ENCODE measurements at places on chromosomes 2 and 18.

DNA sequence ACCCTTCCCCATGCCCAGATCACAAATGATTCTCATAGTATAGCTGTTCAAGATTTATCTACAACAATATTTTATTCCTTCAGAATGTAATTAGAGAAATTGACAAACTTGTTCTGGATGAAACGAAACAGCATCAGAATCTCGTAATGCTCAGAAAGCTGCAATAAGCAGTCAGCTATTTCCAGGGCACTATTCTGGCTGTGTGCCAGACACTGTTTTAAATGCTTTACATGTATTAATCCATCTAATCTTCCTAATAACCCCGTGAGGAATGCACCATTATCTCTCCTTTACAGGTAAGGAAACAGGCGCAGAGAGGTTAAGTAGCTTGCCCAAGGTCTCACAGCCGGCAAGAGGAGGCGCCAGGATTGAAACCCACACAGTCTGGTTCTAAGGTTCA lies 10.1 kb upstream of the LYPD6B start:
- DNase-seq: no peak

DNA sequence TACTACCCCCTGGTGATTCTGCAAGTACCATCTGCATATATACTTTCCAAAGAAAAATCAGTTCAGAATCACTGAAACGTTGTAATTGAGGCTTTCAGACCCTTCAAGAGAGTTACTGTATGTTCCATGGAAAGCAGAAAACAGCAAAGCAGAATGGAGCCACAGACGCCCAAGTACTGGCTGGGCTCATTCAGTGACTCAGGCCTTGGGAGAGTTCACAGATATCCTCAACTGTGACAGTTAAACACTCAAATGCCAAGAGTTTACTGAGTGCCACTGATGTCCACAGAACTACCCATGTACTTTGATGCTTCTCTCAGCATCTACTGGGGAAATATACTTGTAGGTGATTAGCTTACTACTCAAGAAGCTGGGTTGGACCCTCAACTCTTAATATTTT lies 303.4 kb downstream of the TCF4 start:
- no peak for DNase-seq

DNA sequence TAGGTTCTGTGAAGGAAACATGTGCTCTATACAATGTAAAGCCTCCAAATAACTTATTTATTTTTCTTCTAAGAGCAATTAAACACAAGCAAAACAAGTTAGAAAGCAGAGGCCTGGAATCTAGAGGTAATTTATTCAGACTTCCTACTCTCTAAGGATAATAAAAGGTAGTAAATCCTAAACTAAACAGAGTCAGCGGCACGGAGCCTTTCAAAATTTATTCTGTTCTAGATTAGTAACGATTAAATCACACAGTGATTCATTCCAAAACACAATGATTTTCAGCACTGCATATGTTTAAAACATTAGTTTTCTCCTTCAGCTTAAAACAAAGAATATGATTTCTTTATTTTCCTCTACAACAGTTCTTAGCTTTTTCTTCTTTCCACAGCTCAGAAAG lies 160.9 kb downstream of the FBXO15 start:
- no peak for DNase-seq

- peak; percentile 10 for DNase-seq
These were observed 47.1 kb upstream of the CCDC150 start for GRCh38 chr2:196592331-196592910.

DNA sequence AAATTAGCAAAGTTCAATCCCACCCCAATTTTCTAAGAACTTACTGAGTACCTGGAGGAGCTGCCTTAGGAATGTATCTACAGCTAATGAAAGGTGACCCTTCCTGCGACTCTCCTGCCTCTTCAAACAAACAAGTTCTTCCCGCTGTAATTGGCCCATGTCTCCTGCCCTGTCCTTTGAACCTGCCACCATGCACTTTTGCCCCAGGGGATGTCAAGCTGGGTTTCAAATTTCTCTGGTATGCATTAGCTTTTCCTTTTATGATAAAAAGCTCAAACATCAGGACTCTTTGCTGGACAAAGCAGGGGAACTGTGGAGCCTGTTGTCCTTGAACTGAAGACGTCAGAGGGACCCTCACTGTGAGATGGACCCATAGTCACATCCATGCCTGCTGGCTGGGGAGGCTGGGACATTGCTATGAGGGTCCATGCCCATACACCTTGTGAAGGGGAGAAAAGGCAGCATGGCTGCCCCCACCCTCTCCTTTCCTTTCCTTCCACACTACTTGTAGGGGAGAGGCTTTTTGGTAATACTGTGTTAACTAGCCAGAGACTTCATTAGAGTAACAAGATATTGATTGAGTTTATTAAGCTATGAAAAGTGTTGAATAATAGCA lies 210.7 kb upstream of the COPS8 start:
- DNase-seq: no peak

DNA sequence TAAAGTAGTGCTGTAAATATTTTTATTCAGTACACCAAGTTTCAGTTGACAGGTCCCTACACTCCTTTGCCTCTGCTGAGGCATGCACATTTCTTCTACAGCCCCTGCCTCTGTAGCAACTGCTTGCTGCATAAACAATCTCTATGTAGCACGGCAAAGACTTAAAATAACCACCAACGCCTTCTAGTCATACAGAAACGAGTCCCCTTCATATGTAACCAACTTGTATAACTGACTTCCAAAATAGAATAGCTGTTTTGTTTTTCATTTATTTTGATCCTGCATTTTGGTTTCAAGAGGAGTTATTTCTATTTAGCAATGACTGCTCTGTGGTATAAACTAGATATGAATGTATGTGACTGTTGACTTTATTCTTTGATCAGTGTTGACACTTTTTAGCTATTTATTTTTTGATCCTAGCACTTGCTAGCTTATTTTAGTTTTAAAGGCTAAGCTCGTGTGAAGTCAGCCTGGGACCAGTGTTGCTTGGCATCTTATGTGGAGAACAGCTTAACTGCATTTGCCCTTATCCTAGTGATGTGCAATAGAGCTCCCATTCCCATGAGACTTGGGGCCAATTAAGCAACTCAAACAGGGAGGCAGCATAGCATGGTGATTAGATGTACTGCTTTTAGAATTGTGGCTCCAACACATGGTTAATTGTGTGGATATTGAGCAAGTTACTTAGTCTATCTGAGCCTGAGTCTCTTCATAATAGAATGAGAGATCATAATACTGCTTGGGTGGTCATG lies 79.6 kb downstream of the HRH4 start:
- no peak for DNase-seq

DNA sequence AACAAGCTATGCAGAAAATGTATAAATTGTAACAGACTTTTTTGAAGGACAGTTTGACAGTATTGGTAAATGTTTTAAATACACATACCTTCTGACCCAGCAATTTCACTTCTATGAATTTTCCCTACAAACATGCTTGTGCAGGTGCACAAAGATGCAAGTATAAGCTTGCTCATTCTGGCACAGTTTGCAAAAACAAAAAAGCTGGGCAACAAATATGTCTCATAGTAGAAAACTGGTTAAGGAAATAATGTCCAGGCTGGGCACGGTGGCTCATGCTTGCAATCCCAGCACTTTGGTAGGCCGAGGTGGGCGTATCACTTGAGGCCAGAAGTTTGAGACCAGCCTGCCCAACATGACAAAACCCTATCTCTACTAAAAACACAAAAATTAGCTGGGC lies 96.9 kb upstream of the NEDD4L start:
- DNase-seq: no peak

- DNase-seq: no peak
These were observed 94.4 kb upstream of the NEUROD1 start for GRCh38 chr2:181774685-181775084.

- DNase-seq: no peak
These were observed 115.7 kb upstream of the MSTN start for GRCh38 chr2:190178066-190178722.

DNA sequence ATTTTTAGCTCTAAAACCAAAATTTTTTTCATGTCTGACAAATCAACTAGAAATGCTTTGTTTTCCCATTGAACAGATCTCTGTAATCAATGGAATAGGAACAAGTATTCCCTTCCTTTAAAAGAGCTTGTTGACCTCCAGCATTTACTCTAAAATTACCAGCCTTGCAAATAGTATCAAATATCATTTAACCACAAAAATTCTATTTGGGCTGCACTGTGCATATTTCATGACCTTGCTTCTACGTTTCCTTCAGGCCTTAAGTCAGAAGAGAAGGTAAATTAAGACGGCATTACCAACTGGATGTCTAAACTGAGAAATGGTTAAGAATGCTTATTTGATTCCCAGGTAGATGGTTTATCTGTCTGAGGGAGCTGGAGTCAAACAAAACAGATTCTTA lies 33.3 kb upstream of the NRXN1 start:
- DNase-seq: no peak

DNA sequence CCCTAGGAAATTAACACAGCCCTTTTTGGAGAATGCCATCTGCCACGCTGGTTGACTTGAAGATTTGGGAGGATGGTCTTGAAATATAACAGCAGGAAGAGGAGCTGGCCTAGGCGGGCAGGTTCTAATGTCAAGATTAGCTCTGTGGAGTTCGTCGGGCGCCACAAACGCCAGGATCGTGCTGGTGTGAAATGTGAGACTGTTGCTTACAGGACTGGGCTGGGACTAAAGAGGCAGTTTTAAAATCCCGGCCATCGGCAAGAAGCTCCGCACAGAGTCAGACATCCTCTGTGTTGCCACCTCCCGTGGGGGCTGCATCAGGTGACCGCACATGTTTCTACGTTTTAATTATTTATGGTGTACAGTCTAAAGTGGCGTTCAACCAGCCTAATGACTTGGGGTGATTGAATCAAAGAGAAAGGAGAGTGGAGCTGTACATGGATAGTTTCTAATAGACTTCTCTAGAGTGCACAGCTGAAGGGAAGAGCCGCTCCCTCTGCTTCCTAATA lies 99.4 kb upstream of the BCL11A start:
- DNase-seq: no peak

- DNase-seq: no peak
These were observed 25.5 kb upstream of the TEX44 start for GRCh38 chr2:231567159-231567558.

DNA sequence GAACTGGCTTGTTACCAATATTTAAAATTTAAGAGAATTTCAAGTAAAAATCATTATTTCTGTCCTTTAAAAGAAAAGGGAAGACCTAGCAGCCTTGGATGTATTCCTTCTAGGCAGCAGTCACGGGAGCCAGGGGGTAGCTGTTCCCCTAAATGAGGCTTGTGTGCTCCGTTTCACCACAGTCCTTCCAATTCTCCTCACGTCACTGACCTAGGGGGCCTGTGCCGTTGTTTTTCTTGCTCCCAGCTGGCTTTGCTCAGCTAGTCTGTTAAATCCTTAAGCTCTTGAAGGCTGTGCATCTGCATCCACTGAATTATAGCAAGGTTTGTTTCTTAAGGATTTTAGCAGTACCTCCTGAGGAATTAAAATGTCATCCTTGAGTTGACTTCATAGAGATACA lies 9.9 kb downstream of the KLHL23 start:
- DNase-seq: no peak

- DNase-seq: no peak
These were observed 122.4 kb upstream of the SLC1A4 start for GRCh38 chr2:64866797-64867196.

GRCh38 chr2:174924061-174924693 lies 81.0 kb downstream of the CHN1 start:
- DNase-seq: no peak

- no peak for DNase-seq
These were observed 43.3 kb downstream of the SERTAD2 start for GRCh38 chr2:64610316-64610855.

DNA sequence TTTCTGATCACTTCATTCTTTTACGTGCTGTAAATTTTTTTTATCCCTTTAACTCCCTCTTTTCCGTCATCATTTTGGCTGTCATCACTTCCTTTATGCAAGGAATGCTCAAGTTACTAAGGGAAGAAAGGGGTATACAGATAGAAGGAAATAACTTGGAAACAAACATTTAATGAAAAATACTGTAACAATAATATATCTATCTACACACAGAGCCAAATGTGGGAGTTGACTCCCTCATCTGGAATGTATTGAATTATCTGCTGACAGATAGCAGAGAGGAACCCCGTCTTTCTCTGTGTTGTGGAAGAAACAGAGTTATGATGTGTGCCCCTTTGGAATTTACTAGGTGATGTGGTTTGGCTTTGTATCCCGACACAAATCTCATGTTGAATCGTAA lies 182.5 kb upstream of the NXPH2 start:
- no peak for DNase-seq

DNA sequence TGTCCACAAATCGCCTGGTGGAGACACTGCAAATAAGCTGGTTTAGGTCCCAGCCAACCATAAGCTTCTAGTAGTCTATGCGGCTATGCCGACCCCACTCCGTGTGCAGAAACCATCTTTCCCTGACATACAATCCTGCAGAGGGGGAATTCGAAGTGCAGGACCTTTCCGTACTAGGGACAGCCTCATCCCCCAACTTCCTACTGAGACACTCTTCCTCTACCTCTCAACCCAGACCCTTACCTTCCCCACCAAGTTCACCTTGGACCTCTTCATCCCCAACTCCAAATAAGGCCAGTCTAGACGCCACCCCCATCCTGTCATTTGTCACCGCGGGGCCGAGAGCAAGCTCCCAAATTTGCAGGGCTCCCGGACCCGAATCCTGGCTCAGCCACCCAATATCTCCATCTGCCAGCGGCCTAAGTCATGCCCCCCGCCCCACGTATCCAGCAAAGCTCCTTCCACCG lies 496 bp downstream of the SUCLG1 start:
- DNase-seq: peak; percentile 39

- no peak for DNase-seq
These were observed 288.3 kb upstream of the FN1 start for GRCh38 chr2:215724146-215724545.

DNA sequence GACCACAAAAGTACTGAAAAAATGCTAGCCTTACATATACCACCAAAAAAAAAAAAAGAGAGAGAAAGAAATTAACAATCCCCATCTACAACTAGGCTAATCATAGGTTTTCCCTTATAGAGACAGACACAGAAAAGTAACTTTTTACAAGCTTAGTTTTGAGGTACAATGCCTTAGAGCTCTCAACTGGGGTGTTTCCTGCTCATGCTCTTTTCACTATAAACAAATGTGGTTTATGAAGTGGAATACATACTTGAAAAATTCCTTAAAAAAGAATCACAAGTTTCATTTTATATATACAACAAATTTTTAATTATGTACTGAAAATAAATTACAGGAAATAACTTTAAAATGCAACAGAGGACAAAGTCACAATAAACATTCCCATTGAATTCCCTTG lies 82.5 kb downstream of the ATL2 start:
- no peak for DNase-seq

DNA sequence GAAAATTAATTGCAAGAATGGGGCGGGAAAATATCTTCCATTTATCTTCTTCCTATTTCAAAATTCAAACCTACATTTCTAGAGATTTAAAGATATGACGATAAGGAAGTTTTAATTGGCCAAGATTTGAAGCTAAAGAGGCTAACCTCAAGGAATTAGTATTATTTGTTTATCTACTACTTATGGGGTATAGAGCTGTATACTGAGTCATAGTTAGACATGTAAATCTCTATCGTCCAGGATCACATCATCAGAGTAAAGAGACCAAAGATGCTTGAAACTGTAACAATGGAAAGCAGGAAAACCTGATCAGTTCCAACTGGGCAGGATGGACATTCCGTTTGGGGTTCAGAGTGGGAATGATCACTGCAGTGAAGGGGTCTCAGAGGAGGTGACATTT lies 95.2 kb upstream of the KLF7 start:
- DNase-seq: no peak

GRCh38 chr2:240586919-240587800 lies 626 bp downstream of the CAPN10 start:
- DNase-seq: peak; percentile 50

- DNase-seq: no peak
These were observed 107.8 kb upstream of the XPO1 start for GRCh38 chr2:61645911-61646310.

GRCh38 chr18:76394780-76395476 lies 100.1 kb downstream of the ZNF516 start:
- no peak for DNase-seq

- no peak for DNase-seq
These were observed 46.6 kb downstream of the ALK start for GRCh38 chr2:29874745-29875144.
